ENCODE measurements at places on chromosomes 1 and 21.

DNA sequence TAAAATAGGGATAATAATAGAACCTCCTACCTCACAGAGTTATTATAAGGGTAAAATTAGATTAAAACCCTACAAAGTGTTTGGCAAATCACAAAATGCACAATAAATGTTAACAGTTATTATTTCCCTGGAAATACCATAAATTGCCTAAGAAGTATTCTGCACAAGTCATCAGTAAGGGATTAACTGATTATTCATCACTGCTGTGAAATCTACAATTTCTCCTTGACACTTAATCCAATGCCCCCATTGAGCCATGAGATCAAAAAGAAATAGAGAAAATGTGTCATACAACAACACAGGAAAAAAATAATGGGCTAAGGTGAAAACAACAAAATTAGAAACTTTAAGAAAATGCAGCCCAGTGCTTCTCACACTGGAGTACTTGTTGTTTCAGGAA, 6.7 kb upstream of the SEC16B start:
- no peak for DNase-seq

- DNase-seq: no peak
Measured at GRCh38 chr1:62955666-62956065, 171.7 kb downstream of the ATG4C start.

- DNase-seq: no peak
Measured at GRCh38 chr1:212158912-212159796, 123.6 kb downstream of the DTL start.

- no peak for DNase-seq
Measured at GRCh38 chr1:204321051-204321450, 38.7 kb downstream of the PLEKHA6 start.

GRCh38 chr1:154975409-154976059, 1.1 kb downstream of the CKS1B start:
- DNase-seq: peak; percentile 40

GRCh38 chr1:234902774-234903547, 225.7 kb downstream of the TOMM20 start:
- no peak for DNase-seq

- DNase-seq: no peak
Measured at GRCh38 chr1:68132426-68133130, 82.2 kb upstream of the DIRAS3 start.

DNA sequence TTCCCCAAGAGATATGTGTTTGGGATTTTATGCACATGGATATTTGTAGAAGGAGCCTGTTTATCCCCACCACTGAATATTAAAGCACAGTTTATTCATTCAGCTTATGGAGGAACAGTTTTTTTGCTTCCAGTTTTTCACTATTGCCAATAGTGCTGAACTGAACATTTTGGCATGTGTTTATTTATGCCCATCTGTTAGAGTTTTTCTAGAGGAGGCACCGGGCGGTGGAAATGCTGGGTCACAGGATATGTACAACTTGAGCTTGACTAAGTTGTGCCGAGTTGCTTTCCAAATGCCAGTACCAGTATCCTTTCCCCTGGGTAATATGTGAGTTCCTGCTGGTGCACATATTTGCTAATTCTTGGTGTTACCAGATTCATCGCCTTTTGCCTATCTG, 111.3 kb downstream of the GREM2 start:
- no peak for DNase-seq

- no peak for DNase-seq
Measured at GRCh38 chr1:226763905-226764264, 24.8 kb upstream of the ITPKB start.

- no peak for DNase-seq
Measured at GRCh38 chr1:202836623-202837403, 26.1 kb downstream of the PCAT6 start.

GRCh38 chr1:66197120-66197519, 336.8 kb upstream of the SGIP1 start:
- no peak for DNase-seq

GRCh38 chr1:165383067-165383466, 26.6 kb upstream of the LMX1A start:
- DNase-seq: no peak

GRCh38 chr1:26220199-26220912, 13.6 kb upstream of the CEP85 start:
- DNase-seq: no peak

DNA sequence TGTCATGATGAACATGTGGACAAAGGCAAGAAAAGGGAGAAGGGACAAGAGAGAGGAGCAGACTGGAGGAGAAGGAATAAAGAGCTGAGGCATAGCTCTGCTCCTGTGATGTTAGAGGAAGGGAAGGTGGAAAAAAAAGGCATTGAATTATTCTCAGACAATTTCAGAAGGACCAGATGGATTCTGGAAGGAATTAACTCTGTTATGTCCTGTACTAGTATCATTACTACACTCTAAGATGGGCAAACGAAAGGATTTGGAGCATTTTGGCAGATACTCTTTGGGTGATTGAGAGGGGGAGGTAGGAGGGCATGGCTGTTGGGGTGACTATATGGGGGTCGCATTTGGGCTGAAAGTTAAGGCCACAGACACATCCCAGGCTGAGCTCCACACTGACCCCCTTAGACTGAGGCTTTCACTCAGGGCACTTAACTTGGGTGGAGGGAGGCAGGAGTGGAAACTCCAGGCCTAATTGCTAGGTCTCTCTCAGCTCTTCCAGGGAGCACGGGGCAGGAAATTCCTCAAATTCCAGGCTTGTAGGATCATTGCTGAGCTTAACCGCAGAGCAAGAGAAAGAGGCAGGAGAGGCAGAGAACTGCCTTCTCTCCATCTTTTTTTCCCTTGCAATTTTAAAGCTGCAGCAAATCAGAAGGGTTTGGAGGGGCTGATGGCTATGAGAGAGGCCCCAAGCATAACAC, 25.9 kb downstream of the KIRREL1 start:
- no peak for DNase-seq

GRCh38 chr1:43541141-43541540, 10.5 kb downstream of the PTPRF start:
- no peak for DNase-seq

GRCh38 chr1:154629061-154629674, 21.2 kb upstream of the ADAR start:
- DNase-seq: no peak

GRCh38 chr1:119582801-119583200, 65.3 kb downstream of the ZNF697 start:
- DNase-seq: peak; percentile 16

GRCh38 chr1:155184351-155184811, 10.7 kb downstream of the TRIM46 start:
- no peak for DNase-seq

DNA sequence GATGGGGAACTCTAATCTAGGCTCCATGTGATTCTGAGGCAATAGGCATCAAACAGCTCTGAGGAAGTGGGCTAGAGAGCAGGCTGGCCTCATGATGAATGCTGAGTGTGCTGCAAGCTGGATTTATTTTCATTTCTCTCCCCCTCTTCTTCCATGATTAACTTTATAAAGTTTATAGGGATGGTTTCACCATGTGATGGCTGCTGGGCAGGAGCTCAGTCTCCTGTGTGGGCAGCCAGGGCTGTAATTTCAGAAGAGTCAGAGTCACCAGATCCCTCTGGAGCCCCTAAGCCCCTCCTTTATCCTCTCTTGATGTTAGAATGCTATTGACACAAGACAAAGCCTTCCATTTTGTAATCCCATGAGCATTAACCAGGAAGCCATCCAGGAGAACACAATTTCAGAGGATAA, 143.6 kb downstream of the CNIH3 start:
- no peak for DNase-seq

DNA sequence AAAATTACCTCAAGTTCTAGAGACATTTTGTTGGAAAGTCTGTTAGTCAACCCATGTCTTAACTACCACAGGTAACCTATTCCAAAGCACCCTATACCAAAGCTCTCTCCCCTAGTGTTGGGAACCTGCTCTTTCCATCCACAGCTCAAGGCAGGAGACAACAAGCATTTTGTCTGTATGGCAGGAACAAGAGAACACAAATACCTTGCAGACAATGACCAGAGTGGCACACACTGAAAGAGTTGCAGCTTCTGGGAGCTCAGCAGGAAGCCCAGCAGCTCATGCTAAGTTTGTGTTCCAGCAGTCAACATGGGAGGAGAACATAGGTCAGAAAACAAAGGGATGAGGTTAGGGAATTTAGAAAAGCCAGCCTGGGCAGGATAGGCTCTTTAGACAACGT, 300.8 kb downstream of the HHIPL2 start:
- DNase-seq: no peak

- no peak for DNase-seq
Measured at GRCh38 chr1:206839857-206840256, 25.6 kb upstream of the IL20 start.

GRCh38 chr1:217067642-217068041, 344.4 kb upstream of the ESRRG start:
- no peak for DNase-seq

- no peak for DNase-seq
Measured at GRCh38 chr1:33836911-33837310, 27.0 kb upstream of the HMGB4 start.

- DNase-seq: no peak
Measured at GRCh38 chr1:2480236-2480985, 4.3 kb downstream of the PLCH2 start.

DNA sequence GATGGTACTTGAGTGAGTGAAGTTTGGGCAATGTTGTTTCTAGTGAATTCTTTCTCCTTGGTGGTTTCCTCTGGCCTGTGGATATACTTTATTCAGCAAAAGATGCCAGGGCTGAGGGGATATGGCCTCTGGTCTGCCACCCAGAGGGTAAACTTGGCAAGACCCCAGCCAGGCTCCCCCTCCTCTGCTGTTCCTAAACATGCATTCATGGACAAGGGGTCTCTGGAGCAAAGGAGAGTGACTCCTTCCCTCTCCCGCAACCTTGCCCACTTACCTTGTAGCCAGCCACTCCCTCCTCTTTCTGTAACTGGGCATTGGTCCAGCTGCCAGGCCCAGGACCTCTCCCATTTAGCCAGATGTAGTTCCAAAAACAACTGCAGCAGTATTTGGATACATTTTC, 43.8 kb downstream of the RUNX3 start:
- DNase-seq: no peak

DNA sequence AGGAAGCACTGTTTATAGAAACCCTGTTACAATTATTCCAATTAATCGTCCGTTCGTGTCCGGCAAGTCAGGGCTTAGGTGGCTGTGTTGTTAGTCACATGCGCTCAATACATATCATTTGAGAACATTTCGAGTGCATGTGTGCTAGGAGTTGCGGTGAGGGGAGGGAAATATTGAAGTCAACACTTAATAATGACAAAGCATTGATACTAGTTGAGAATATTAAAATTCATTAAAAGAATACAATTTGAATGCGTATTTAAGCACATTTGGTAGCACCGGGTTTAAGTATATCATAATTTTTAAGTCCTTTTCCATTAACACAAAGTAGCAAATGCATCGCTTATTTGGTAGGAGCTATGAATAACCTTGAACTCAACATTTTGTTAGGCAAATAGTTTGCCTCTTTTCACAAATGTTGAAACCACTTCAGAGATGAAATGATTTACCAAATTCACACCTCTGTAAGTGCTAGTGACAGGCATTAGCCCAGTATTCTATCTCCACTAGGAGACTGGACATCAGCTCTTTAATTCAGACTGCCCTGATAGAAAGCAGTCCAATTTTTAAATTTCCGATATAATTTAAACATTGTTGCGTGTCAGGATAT, 1.1 kb upstream of the SERBP1 start:
- DNase-seq: no peak

GRCh38 chr1:231369282-231369681, 31.2 kb downstream of the SPRTN start:
- DNase-seq: peak; percentile 29

- DNase-seq: no peak
Measured at GRCh38 chr1:231632119-231632518, 5.5 kb downstream of the DISC1 start.

GRCh38 chr21:44407493-44407892, 47.8 kb upstream of the LRRC3 start:
- no peak for DNase-seq

DNA sequence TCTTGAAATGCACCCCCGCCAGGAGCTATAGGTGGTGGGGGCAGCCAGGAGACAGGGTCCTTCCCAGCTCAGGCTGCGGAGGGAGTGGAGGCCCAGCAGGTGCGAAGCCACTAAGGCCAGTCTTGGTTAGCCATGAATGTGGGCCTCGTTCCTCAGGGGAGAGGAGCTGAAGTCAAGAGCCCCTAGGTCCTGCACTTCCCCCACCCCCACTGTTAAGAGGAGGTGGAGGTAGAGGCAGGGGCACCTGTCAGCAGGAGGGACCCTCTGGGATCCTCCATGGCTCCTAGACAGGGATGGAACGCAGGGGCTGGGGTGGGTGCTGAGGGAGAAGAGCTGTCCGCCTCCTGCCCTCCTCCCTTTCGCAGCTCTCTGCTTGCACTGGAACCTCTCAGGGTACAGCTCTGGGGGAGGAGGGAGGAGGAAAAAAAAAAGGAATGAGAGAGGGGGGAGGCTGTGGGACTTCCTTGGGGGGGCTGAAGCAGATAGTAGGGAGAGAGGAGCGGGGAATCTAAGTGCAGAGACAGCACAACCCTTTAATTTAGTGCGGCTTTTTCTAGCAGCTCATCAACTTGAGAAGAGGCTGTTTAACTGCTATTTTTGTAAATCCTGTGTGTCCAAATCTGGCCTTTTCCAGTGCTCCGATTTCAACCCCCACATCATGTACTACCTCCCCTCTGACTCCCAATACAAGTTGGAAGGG, 37.0 kb downstream of the MATN1 start:
- DNase-seq: no peak

DNA sequence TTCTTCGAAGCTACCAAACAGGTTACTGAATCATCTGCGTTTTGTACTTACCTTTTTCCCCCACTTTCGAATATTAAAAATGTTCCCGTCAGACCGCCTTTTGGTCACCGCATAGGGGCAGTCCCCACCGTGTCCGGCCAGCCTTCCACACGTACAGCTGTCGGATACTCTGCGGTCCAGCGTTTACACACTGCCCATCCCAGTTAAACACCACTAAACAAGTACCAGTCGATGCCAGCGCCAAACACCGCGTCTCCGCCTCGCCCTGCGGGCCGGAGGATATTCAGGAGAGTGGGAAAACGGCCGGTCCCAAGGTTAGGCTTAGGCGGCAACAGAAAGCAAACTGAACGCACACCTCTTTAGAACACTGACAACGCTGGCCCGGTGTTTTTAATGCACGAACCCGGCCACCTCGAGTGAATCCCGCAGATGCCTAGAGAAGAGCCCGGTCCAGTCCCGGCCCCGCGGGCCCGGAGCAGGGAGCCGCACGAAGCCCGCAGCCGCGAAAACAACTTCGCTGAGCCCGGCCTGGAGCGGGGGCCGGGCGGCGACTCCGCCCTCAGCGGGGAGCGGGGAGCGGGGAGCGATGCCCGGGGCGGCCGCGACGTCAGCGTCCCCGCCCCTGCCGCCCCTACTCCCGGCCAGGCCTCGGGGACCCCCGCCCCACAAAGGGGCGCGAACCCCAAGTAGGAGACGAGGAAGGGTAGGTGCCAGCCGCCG, 730 bp upstream of the PHF13 start:
- no peak for DNase-seq

- DNase-seq: no peak
Measured at GRCh38 chr1:35377555-35377954, 109.0 kb downstream of the ZMYM4 start.

DNA sequence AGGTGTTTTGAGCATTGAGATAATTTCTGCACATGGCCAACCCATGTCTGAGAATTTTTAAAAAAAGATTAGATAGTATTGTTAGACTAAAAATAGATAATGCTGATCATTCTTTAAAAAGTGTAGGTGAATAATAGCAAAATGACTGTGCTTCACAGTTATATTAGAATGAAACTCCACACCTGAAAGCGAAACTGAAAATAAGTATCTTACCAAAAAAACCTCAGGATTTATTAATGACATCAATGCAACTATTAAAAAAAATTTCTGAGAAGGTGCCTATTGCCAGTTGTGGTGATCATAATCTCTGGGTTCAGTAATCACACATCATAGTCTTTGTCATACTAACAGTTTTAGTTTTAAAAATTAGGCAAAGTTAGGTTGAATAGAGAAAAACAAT, 36.5 kb downstream of the PLA2G4A start:
- no peak for DNase-seq

Data from nucleus accumbens (tissue), 56 donors.